Stimulated activated CD8-positive, alpha-beta memory T cell treated with anti-CD3 and anti-CD28 coated beads, Interleukin-4, amount 100 ng/mL, for 1 hour (primary cell): ENCODE measurements at places on chromosomes 5 and 9.

DNA sequence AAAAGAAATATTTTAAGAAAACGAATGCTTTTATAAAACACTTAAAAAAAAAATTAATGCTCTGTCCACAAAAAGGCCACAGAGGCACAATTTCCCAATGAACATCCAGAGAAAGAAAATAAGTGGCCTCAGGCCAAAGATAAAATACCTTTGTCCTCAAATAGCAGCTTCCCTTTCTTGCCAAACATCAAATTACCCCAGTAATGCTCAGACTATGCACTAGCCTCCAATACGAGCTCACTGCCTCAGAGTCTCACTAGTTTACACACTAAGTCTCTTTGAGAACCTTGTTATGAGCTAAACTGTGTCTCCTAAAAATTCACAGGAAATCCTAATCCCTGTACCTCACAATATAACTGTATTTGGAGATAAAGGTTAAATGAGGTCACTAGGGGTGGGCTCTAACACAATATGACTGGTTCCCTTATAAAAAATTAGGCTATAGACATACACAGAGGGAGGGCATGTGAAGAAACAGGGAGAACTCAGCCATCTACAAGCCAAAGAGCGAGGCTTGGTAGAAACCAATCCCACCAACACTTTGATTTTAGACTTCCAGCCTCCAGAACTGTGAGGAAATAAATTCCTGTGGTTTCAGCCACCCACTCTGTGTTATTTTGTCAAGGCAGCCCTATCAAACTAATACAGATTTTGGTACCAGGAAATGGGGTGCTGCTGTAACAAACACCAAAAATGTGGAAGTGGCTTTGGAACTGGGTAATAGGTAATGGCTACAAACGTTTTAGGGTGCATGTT lies 4.4 kb downstream of the MPDZ start:
- DNase-seq = no peak

- no peak for DNase-seq
Observed at GRCh38 chr9:114677418-114677817, 4.6 kb downstream of the TEX48 start.

DNA sequence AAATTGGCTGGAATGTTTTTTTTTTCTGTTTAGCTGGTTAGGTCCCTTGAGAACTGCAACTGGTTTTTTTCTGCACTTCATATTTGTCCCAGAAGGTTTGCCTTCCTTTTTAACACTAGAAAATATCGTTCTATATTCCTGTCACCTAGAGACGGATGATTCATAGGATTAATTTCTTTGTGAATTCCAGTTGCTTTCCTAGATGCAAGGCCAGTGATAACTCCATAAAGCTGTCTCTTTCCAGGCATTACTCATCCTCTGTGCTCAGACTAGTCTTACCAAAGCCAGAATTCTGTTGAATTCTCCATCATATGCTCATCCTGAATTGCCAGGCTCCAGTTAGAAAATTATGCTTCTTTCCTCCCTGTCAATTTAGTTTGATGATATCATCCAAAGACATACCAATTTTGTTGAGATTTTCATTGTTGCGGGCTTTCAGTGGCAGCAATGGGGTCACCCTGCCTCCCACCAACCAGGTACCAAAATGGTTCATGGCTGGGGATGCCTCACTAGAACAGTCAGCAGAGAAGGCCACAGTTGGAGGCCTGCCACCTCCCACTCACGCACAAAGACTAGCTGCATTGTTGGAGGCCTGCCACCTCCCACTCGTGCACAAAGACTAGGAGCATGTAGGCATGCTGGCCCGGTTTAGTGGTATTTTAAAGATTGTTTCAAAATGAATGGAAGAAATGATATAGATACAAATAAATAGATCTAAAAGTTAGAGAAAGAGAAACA lies 8.5 kb downstream of the BAAT start:
- no peak for DNase-seq

DNA sequence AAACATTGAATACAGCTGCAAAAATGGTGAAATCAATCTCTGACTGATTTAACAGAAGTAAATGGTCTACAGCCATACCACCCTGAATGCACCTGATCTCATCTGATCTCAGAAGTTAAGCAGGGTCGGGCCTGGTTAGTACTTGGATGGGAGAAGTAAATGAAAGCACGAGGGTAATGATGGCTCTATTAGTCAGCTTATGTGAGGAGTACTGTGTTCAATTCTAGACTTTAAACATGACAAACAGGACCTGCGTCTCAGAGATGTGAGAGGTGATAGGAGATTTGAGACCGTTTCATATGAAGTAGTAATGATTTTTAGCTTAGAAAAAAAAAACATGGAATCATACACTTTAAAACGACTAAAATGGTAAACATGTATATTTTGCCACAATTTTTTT lies 77.1 kb upstream of the SUSD1 start:
- no peak for DNase-seq

DNA sequence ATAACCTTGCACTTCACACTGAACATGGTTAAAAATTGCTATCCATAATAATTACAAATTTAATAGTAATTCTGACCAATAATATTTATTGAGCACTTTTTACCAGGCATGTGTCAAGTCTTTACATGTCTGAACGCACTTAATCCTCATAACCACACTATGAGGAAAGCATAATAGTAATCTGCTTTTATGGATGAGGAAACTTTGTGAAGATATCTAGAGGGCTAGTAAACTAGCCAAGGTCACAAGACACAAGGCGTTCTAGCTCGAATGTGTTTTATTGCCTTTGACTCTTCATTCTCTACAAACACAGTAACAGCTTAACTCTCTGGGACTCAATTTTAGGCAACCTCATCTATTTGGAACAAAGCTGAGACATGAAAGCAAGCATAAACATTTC lies 205.1 kb downstream of the ARHGEF28 start:
- DNase-seq = no peak

DNA sequence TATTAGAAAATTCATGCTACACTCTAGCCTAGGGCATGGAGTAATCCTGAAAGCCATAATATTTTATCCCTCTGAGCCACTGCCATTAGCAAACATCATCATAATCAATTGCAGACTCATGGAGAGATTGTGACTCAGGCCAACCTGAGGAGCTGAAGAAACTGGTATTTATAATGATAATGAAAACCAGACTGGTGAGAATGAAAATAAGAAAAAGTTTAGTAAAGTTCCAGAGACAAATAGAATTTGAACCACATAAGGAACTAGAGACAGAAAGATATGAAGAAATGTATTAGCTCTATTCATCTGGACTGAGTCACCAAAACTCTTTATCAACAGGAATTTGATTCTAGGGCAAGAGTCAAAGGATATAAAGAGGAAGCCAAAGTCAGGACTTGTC lies 158.7 kb downstream of the DRD1 start:
- no peak for DNase-seq

DNA sequence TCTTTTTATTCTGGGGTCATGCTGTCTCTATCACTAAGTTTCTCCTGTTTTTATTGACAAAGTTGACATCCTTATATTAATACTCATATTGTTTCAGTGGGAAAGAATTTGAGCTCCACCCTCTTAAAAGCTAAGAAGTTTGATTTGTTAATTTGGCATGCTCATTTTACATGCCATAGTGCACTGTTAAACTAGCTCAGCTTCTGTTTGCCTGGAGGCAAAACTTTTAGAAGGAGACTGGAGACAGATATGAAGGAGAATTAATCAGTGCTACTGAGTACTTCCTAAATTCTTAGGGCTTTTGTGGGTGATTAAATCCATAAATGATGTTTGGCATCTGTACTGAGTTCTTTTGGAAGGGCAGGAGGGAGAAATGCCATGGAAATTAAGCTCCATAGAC lies 138.9 kb downstream of the NTRK2 start:
- no peak for DNase-seq

DNA sequence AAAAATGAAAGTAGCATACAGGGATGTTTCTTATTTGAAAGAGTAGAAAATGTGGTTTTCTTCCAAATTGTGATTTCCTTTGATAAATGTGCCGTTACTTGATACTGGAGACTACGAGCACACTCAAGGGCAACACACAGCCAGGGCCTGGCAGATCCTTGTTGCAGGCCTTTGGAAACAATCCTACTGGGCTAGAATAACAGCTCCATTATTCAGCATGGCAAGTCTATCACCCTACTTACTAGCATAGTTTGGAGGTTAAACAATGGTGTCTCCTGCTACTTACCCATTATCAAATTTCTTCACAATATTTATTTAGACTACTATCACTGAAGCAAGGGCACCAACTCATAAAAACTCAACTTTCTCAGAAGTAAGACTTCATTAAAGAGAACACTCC lies 140.8 kb upstream of the ZNF608 start:
- no peak for DNase-seq

DNA sequence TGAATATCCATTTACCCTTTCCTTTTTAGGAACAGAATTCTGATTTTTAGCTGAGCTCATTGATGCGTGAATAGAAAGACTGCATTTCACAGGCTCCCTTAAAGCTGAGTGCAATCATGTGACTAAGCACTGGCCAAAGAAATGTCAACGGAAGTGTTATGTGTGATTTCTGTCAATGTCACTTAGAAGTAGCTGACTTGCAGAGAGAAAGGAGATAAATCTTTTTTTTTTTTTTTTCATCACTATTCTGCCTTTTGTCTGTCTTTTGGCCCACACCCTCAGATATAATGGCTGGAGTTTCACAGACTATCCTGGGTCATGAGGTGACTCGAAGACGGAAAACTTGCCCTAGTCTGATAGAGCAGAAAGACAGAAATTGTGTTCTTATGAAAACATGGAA lies 39.3 kb upstream of the SLC27A6 start:
- no peak for DNase-seq

GRCh38 chr5:15037247-15037908 lies 165.8 kb upstream of the ANKH start:
- no peak for DNase-seq

GRCh38 chr9:23771746-23772384 lies 54.2 kb downstream of the ELAVL2 start:
- DNase-seq = no peak

DNA sequence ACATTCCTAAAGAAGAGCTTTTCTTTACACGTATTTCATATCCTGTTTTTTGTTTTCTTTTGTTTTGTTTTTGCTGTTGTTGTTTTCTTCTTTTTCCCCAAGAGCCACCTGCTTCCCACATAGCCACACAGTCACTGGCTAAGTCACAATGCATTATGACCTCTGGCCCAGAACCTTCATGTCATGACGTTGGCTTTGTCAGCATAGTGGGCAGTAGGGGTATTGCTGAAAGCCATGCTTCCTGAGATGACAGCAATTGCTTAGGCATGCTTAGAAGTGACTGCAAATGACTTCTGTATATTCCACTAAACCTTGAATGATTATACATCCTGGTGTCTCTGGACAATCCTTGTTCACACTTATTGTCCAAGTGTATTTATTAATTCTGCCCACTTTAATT lies 375.8 kb downstream of the TAF11L14 start:
- no peak for DNase-seq

GRCh38 chr9:69276775-69277174 lies 48.2 kb upstream of the ENTREP1 start:
- DNase-seq = no peak

DNA sequence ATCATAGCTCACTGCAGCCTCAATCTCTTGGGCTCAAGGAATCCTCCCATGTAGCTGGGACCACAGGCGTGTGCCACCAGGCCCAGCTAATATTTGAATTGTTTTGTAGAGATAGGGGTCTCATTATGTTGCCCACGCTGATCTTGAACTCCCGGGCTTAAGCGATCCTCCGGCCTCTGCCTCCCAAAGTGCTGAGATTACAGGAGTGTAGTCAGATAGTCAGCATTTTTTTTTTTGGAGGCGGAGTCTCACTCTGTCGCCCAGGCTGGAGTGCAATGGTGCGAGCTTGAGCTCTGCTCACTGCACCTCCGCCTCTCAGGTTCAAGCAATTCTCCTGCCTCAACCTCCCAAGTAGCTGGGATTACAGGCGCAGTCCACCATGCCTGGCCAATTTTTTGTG lies 1.6 kb upstream of the SAR1B start:
- DNase-seq = no peak

DNA sequence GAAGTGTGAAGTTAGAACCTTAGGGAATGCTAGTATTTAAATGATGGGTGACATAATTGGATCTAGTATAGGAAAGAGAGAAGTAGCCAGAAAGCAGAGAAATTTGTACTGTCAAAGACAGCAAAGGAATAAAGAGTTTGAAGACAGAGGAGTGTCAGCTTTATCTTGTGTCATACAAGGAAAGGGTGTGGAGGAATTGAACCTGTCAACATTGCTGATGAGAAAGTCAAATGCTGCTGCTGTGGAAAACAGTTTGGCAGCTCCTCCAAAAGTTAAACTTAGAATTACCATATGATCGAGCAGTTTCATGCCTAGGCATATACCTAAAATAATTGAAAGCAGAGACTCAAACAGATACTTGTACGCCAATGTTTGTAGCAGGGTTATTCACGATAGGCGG lies 63.7 kb downstream of the DENND4C start:
- DNase-seq = no peak

DNA sequence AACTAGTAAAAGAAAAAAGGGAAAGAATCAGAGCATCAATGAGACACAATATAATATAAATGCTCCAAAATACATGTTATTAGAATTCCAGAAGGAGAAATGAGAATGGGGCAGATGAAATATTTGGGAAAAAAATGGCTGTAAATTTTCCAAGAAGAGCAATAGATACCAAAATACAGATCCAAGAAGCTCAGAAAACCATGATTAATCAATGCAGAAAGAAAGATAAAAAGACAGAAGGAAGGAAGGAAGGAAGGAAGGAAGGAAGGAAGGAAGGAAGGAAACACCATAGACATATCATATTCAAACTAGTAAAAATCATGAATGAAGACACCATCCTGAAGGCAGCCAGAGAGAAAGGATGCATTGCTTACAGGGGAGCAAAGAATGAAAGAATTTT lies 920.9 kb downstream of the EFNA5 start:
- no peak for DNase-seq

DNA sequence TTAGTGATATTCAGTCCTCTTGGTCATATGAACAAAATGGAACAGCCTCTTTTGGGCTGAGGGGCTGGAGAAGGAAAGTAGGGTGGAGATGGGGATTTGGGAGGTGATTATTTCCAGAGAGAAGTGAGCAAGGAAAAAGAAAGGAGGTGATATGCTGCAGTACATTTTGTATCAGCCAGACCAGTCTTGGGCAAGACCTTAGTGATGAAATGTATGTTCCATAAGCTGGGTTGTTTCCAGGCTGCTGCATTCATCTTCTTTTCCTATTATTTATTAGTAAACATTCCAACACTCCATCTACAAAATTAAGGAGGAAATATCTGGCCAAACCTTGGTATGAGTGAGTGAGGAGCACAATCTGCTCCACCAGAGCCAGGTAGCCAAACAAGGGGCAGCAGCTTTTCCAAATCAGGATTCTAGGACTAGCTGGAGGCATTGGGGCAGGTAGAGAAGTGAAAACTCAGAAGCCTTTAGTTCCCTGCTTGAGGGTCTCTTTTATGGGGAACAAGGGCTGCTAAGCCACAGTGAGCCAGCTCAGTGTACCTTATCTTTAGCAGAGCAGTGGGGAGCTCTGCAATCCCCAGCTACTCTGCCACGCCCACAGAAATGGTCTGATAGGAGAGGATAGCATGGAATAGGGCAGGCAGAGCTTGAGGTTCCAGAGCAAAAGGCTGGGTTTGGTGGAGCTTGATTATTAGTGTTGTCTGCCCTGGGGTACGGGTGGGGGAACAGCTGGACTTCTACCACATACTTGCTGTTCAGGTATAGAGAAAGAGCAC lies 19.5 kb downstream of the RAD1 start:
- no peak for DNase-seq
